Activated naive CD4-positive, alpha-beta T cell (primary cell): ENCODE measurements at places on chromosomes 12 and 14.

- no peak for DNase-seq
Observed at GRCh38 chr14:100328495-100329163, 5.5 kb downstream of the SLC25A47 start.

DNA sequence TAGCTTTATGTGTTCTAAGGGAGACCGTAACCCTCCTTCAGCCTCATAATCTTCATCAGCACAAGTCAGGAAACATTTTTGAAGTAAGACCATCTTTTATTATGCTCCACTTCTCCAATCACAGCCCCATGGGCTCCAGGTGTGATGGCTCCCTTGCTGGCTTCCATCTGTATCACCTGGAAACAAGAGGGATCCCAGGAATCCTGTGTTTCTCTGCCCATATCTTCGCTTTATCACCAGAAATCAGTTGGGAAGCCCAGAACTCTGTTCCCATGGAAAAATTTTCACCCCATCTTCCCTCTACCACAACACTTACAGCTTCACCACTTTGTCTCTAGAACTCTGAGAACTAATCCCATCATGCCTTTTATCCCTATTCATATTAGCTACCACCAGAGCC lies 68.3 kb downstream of the METTL25 start:
- no peak for DNase-seq

DNA sequence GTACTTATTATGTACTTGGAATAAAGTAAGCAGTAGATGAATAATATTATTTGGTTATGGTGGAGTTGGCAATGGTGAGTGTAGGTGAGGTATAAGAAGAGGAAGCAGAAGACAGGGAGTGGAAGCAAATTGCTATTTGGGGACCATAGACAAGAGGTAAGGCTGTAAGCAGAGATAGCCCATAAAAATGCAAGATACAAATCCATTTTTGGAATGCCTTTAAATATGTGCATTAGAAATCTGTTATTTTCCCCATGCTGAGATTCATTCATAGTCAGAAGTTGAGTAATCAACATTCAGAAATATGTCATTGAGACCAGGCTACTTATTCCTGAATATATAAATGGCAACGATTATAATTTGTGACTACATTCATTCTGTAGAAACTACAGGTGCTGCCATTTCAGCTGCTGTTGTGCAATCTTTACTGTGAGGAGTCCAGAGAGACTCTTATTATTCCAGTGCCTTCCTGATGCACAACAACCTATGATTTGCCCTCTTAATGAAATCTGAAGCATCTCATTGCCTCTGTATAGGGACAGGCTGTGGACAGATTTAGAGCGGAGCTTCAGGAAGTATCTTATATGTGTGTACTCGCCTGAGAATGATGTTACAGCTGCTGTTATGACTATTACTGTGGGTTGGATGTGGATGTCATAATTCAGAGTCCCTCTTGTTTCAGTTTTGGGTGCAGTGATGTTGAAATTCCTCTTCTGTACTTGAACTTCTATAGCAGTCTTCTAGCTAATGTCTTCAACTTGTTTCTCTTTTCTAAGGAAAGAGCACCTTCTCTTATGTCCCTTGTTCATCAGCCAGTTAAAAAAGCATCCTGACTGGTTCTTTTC lies 173.8 kb downstream of the NAV3 start:
- DNase-seq: no peak

DNA sequence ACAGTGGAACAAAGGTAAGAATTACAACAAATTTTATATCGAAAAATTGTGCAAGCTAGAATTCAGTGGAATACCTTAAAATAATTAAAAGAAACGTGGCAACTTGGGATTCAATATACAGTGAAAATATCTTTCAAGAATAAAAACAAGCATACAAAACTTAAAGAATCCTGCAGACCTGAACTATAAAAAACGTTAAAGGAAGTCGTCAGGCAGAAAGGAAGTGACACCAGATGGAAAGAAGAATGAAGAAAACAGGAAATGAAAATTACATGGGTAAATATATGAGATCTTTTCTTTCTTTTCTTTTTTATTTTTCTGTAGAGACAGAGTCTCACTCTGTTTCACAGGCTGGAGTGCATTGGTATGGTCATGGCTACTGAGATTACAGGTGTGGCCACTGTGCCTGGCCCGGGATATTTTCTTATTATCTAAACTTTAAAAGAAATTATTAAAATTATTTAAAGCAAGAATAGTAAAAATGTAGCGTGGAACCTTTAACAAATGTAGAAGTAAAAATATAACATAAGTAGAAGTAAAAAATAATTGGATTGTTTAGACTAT lies 4.7 kb downstream of the MGP start:
- no peak for DNase-seq

DNA sequence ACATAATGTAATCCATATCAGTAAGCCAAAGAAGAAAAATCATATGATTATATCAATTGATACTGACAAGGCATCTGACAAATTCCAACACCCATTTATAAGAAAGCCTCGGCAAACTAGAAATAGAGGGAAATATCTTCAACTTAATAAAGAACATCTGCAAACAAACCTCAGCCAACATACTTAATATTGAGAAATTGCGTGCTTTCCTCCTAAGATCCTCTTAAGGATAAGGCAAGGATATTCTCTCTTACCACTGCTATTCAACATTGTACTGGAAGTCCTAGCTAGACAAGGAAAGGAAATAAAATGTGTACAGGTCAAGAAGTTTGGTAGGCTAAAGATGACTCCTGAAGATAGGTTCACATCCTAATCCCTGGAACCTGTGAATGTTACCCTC lies 115.9 kb downstream of the DERA start:
- no peak for DNase-seq

DNA sequence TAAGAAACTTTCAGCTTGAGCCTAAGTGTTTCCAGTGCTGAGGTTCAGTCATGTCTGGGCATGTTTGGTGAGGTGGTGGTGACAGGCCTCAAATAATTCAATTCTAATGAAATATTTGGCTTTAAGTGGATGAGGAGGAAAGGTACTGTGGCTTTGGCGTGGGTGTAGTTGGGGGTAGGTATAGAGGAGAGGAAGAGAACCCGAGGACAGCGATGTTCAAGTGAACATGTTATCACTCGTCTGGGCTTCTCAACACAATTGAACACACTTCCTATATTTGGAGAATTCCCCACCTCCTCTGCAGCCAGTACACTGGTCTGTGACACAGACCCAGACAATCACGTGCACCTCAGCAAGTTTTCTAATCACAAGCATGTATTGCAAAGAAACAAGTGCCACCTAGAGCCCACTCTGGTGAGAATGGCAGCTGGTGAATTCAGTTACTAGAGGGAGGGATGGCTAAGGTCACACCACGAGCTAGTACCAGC lies 53.0 kb downstream of the IFNG-AS1 start:
- DNase-seq: no peak

- no peak for DNase-seq
Observed at GRCh38 chr12:92547420-92547819, 155.4 kb upstream of the PLEKHG7 start.

- no peak for DNase-seq
Observed at GRCh38 chr12:92290886-92291285, 145.2 kb upstream of the BTG1 start.

DNA sequence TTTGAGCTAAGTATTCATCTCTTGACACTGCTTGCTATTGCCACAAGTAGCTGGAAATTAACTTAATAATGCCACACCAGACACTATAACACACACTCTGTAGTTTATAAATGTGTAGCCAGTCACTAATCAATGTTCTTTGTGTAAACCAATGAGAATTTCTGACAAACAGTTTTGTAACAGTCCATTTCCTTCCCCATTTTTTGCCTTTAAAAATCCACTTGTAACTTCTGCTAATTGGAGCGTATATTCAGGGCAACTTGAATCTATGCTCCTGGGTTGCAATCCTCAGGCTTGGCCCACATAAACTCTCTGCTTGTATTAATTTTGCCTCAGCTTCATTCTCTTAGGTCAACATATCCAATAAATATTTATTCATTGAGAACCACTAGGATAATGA lies 125.0 kb upstream of the DHRS4 start:
- DNase-seq: no peak

DNA sequence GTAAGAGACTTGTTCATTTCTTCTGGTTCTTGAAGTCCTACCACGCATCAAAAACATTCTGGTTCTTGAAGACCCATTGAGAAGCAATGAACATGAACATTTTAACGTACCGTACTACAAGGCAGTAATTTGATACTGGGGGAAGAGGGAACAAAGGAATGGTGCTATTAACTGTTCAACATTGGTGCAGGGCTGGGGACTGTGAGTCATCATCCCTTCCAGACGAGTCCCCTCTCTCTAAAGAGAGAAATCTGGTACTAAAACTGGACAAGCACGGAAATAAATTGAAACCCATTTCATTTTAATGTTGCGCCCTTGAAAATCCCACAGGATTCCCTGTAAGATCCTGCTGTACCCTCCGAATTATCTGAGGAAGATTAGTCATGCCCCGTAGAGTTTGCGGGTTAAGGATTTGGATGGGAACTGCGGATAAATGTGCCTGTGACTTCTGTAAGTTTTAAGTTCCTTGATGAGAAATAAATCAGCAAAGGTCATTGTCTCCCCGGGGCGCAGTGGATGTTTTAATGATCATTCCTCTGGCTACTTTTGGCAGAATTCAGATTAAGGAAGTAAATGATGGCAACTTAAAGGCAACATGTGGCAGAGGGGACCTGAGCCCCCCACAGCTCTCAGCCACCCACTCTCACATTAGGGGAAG lies 78.6 kb downstream of the KCNK13 start:
- DNase-seq: no peak

- DNase-seq: no peak
Observed at GRCh38 chr14:77442196-77442595, 15.2 kb downstream of the VIPAS39 start.
